ENCODE measurements at places on chromosomes 3 and 15.

DNA sequence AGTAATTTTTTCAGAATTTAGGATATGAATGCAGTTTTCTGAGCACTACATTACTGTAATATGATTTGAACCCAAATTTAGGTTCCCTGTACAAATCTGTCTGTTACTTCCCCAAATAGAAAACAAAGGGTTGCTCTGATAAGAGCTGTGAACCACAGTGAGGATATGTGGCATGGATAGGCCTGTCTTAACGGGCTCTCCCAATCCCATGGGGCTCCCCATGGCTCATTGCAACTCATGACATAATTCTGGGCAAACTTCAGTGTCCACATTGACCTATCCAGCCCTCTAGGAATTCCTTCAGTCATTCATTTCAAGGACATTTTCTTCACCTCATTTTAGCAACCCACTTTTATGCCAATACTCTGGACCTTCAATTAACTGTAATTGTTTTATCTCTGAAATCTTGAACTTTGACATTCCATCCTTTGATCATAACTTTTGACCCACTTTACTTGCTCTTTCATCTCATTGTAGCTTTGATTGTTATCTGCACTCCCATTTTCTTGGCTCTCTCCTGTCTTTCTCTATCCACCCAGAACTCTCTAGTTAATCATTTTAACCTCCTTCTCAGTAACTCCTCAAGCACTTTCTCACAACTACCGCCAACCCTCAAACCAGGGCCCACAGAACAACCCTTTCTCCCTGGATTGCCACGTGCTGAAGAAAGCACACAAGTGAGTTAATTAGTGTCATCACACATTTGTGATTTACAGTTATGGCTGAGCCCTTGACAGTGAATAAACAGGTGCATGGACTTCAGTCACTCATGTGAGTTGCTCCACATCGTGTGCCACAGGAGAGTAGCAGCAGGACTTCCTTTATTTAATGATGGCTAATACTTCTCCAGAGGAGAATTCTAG lies 94.9 kb upstream of the AADACL2 start:
- no peak overlapping the region for H3K27ac ChIP-seq
- H3K36me3 ChIP-seq = no peaks in the 10 kb centered on the region
- DNase-seq = no peak
- H3K27me3 ChIP-seq = no peaks in the 10 kb centered on the region
- no peak overlapping the region for H3K4me3 ChIP-seq

DNA sequence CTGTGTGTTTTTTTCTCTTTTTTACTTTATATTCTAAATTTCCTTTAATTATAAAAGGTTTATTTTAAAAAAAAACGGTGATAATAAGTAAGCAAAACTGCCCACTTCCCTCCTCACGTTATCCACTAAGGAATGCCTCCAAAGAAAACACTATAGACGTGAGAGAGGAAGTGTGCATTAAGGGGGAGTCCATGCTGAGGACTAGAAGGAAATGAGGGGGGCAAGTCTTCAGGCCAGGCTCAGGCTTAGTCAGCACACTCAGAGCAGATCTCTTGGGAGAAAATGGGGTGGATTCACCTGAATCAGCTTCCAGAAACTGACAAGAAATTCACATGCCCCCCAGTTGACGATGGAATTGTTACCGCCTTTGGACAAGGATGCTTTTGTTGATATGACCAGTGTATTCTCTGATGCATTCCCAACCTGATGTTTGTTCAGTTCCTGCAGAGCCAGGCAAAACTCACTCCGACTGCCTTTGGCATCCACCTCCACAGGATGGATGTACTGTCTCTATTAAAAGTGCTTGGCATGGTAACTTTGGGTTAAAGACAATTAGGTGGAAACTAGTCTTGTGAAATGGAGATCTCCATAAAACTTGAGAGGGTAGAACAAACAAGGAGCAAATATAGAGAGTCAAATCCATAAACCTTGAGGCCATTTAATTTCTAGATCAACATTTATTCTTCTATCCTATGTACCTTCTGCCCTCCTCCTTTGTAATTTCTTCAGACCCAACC lies 167.8 kb downstream of the MYRIP start:
- DNase-seq = no peak
- H3K27ac ChIP-seq = no peak overlapping the region
- H3K4me1 ChIP-seq = peaks cover 9% of the 10 kb centered on the region

DNA sequence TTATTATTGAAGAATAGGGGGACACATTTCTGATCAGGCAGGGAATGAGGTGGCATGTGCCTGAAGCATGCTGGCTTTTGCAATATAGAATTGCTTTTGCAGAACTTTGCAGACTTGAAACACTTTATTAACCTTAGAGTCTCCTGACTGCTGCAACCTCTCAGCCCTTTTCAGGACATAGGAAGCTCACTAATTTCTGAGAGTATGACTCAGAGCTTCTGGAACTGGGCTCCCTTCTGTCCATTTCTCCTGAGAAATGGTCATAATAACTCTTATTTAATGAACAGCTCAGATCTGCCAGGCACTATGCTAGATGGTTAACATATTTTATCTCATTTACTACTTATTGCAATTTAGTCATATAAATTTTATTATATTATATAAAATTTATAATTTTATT lies 38.6 kb upstream of the DGKG start:
- no peaks in the 10 kb centered on the region for H3K36me3 ChIP-seq
- DNase-seq = no peak
- no peak overlapping the region for H3K27ac ChIP-seq
- H3K4me3 ChIP-seq = no peak overlapping the region
- no peaks in the 10 kb centered on the region for H3K4me1 ChIP-seq

GRCh38 chr3:82636177-82636576 lies 874.7 kb upstream of the GBE1 start:
- no peak overlapping the region for H3K4me3 ChIP-seq
- no peak overlapping the region for H3K27ac ChIP-seq
- DNase-seq = no peak
- H3K27me3 ChIP-seq = no peaks in the 10 kb centered on the region

DNA sequence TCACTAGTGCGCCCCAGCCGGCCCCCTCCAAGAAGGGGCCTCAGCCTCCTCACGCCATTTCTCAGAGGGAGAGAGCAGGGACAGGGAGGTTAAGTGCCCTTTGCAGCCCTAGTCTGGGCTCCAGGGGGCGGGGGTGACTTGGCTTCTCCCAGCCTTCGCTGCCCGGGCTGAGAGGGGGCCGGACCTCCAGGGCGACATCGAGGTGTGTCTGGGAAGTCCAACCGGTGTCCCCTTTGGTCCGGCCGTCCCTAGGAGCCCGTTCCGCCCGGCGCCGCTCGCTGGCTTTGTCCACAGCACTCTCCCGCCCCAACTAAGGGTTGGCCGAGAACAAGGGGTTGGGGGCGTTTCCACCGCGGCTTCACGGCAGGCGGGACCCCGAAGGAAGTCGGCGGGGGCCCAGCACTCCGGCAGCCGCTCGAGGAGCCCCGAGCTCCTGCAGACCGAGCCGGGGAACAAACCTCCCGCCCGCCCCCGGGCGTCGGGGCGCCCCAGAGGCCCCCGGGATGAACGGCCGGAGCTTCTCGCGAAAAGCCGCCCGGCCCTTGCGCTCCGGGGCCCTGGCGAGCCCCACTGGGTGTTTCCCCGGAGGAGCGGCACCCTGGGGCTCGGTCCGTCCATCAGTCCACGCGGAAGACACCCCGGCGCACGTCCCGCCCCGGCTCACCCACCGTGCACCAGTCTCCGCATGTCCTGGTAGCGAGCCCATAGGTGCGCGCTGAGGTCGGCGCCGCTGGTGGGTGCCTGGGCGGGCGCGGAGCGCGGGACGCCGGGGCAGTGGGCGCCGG lies 627 bp downstream of the NT5DC2 start:
- H3K4me1 ChIP-seq = no peaks in the 10 kb centered on the region
- peak overlapping the region; percentile 52 for H3K4me3 ChIP-seq
- DNase-seq = peak; percentile 82

DNA sequence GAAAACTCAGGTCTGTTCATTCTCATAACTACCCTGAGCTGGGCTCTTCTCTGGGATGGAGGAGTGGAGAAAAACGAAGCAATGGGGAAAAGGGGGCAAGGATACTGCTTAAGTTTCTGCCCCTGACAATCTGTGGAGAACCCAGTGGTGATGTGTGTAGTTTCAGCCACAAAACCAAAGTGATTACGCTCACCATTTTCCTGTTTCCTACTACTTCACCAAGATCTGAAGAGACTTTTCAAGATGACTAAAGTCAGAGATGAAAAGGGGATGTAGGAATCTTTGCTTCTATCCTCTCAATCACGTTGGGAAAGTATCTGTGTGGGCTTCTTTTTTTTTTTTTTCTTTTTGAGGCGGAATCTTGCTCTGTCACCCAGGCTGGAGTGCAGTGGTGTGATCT lies 8.3 kb upstream of the UBE2E1 start:
- H3K27ac ChIP-seq = no peak overlapping the region
- no peak overlapping the region for H3K4me3 ChIP-seq
- DNase-seq = no peak
- H3K4me1 ChIP-seq = no peaks in the 10 kb centered on the region
- no peaks in the 10 kb centered on the region for H3K27me3 ChIP-seq
- no peaks in the 10 kb centered on the region for H3K36me3 ChIP-seq
